ENCODE measurements at places on chromosomes 1 and 21.

GRCh38 chr1:27662707-27663393, 9.1 kb downstream of the IFI6 start:
- peak; percentile 81 for DNase-seq

GRCh38 chr1:173255214-173255813, 48.2 kb upstream of the TNFSF4 start:
- no peak for DNase-seq

DNA sequence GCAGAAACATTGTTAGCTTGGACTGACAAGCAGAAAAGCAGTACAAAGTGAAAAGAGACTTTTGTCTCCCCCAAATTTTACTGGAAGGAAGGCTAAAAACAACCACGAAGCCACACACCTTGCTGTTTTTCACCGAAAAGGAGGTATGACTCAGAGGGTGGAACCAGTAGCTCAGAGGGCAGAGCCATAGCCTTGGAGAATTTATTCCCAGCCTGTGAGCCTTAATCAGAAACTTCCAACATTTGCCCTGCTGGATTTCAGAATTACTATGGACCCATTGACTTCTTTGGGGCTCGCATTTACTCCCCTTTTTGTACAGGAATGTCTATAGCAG, 32.0 kb downstream of the RPS6KC1 start:
- no peak for DNase-seq

DNA sequence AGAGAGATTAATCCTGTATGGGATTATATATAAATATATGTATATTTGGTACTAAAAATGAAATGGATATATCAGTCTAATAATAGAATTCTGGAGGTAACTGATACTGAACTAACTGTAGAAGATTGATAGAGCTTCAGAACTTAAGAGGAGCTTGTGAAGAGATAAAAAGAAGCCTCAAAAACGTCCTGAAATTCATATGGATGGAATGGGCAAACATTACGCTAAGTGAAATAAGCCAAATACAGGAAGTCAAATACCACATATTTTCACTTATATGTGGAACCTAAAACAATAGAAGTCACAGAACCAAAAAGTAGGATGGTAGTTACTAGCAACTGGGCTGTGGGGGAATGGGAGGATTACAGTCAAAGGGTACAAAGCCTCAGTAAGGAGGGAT, 36.0 kb upstream of the ADGRL4 start:
- no peak for DNase-seq

DNA sequence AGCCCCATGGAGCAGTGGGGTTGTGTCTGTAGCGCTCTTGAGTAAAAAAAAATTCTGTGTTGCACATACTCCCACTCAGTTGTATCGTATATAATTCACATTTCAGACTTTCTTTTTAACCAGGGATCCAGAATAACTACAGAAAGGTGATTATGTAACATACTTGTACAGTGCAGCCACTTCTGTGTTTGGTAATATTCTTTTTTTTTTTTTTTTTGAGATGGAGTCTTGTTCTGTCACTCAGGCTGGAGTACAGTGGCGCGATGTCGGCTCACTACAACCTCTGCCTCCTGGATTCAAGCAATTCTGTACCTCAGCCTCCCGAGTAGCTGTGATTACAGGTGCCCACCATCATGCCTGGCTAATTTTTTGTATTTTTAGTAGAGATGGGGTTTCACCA, 82.4 kb upstream of the MACF1 start:
- DNase-seq: no peak

DNA sequence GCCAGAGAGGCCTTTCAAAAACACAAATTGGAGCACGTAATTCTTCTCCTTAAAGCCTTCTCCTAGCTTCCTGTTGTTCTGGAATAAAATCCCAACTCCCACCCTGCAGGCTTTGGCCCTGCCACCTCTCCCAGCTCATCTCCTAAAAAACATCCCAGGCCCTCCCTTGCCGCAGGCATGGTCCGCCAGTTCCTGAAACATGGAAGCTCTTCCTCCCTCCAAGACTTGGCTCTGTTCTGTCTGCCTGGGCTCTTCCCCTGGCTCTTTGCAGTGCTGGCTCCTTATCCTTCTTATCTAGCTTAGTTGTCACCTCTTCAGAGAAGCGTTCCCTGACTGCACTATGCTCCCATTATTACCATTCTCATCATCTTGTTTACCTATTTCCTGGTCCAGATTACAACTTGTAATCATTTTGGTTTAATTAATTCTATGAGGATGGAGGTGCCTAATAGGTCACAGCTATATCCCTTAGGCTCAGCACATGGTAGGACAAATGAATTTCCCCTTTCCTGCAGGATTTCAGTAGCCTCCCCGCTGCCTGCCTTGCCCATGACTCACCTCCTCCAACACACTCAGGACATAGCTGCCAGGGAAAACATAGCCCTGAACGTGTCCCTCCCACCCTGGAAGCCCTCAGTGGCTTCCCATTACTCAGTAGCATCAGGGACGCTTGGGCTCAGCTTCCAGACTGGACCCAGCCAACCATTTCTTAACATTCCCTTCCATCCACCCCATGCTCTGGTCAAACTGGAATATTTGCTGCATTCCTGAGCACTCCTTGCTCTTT, 15.7 kb upstream of the IGSF21 start:
- DNase-seq: no peak

- peak; percentile 78 for DNase-seq
These were observed 17.8 kb upstream of the MYCL start for GRCh38 chr1:39919545-39919944.

Measured in cerebellum (tissue), 4 donors.